Cerebellar nuclear complex (tissue), 1 donor: ENCODE measurements at places on chromosomes 5 and 9.

GRCh38 chr5:109863752-109864151 is 174.0 kb downstream of the MAN2A1 start:
- DNase-seq = no peak

GRCh38 chr9:28782630-28783029 is 1209.3 kb upstream of the C9orf72 start:
- no peak for DNase-seq

DNA sequence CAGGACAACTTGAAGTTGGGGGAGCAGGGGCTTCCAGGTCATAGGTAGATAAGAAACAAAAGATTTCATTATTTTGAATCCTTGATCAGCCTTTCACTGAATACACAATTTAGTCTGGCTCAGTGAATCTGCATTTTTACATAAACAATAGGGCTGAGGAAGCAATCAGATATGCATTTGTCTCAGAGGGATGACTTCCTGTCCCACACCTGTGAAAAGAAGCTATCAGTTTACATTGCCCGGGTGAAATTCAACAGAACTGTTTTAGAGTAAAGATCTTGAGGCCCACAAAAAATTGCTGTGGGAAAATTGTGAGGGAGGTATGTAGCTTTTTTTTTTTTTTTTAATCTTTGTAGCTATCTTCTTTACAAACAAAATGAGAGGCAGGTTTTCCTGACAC is 38.3 kb downstream of the DNAJB5 start:
- no peak for DNase-seq

GRCh38 chr9:101705135-101705661 is 33.2 kb downstream of the GRIN3A start:
- no peak for DNase-seq

- no peak for DNase-seq
Measured at GRCh38 chr9:70303268-70303667, 44.5 kb downstream of the SMC5 start.

GRCh38 chr5:171660434-171660833 is 125.2 kb upstream of the SMIM23 start:
- no peak for DNase-seq

- DNase-seq = no peak
Measured at GRCh38 chr9:36164989-36165388, 4.2 kb upstream of the CCIN start.

GRCh38 chr5:20611620-20612019 is 623.6 kb upstream of the CDH18 start:
- no peak for DNase-seq

DNA sequence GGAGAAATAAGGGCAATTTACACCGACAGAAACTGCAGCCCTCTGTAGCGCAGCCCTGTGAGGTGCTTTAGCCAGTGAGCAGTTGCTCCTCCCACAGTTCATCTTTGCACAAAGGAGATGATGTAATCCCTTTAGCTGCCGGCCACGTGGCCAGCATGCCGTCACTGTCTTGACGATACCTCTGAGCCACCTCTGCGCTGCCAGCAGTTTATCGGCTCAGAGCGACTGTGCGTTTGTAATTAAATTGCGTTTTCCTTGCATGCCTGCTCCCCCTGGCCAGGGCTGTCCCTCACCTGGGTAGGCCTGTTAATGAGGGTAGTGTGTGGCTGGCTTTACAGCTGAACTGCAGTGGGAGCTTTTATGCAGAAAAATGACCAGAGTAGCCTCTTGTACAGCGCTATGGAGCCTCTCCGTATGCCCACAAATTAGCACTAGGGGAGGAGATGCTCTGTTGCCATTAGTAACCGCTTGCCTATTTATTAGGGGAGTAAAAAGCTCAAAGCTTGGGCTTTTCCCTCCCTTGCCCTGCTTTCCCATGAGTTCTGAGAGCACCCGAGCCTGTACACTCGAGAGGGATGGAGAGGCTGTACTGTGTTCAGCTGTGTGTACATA is 107.0 kb downstream of the TRIO start:
- DNase-seq = peak; percentile 87

GRCh38 chr9:114611516-114612271 is 603 bp downstream of the TMEM268 start:
- no peak for DNase-seq

DNA sequence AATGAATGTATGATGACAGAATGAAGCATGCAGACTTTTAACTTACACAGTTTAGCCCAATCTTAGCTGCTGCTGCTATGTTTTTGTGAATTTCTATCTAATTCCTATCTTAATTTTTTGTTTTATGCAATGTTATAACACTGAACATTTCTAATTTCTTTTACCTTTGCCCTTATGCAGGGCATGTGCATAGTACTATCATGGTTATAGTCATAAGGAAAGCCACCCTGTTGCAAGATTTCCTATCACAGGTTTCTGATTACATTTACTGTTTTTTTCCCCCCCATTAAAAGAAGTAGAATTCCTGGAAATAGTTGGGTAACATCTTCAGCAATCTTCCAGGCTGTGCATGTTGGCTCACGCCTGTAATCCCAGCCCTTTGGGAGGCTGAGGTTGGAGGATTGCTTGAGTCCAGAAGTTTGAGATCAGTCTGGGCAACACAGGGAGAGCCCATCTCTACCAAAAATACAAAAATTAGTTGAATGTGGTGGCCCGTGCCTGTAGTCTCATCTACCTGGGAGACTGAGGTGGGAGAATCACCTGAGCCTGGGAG is 164.4 kb downstream of the KDM4C start:
- no peak for DNase-seq

DNA sequence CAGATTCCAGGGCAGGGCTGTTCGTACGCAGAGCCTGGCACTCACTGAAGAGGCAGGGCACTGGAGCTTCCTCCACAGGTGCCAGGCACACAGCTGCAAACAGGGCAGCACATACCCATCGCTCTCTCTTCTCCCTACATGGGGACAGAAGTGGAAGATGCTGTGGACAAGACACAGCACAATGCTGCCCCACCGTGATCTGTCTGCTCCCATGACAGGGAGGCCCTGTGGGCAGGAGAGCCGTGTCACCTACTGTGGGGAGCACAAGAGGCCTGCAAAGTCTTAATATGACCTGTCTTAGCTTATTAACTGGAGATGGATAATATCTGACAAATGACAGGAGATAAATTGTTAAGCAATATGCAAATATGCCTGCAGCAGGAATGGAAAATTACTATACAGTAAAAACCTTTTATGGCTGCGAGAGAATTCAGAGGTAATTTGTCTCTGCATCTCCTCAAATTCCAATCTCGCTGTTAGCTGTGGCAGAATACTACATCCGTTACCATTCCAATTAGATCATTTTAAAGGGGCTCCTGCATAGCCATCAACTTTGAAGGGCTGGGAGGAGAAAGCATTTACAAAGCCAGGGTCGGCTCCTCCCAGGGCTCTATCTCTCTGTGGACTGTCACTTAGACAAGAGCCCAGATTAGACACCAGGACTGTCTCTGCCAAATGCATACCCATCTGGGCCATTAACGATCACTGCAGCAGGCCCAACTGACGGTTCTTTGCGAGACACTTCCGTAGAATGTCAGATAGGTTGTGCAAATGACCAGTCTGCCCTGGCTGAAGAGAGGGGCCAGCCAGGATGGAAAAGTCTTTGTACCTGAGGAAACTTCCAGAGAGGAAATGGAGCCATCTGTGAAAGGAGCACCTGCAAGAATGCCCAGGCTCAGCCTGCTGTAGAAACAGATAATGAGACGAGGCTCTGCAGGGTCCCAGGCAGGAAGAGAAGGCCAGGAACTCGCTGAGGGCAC is 90.7 kb upstream of the FSTL4 start:
- no peak for DNase-seq

DNA sequence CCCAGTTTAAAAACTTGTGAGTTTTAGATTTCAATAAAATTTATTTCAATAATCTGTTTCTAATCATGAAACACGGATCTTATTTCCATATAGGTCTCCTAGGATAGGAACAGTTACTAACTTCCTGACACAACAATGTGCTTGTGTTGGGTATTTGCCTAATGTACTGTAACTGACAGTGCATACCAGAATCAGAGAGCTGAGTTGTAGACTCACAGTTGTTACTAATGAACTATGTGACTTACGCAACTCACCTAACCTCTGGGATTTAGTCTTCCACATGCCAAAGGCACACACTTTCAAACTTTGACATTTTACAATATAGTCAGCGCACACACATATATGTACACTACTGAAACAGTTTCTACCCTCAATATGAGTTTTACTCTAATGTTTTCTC is 77.7 kb downstream of the HOMER1 start:
- no peak for DNase-seq

DNA sequence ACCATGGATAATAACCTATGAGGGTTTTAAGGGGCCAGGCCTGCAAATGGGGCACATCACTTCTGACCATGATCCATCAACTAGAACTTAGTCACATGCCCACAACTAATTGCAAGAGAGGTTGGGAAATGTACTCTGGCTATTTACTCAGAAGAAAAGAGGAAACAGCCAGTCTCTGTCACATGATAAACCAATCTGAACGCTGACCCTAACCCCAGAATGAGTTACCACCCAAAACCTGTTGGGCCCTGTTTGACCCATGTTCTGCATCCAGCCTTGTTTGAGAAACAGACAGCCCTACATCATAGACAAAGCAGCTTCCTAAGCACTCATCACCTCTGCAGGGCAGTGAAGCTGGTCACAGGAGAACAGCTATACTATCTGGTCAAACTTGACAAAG is 5.8 kb downstream of the MACROH2A1 start:
- DNase-seq = no peak

DNA sequence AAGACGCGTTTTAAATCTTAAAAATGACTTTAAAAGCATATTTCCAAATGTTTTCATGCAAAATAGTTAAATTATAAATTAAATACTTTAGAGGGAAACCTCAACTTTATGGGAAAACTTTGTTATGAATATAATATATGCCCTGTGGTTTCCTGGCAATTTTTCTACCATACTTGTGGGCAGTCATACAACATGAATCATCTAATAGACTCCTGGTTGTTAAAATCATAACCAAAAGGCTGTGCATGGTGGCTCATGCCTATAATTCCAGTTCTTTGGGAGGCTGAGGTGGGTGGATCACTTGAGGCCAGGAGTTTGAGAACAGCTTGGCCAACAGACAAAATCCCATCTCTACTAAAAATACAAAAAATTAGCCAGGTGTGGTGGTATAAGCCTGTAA is 18.2 kb downstream of the ATP10B start:
- DNase-seq = no peak

- no peak for DNase-seq
Measured at GRCh38 chr5:143229896-143230675, 173.4 kb downstream of the NR3C1 start.

DNA sequence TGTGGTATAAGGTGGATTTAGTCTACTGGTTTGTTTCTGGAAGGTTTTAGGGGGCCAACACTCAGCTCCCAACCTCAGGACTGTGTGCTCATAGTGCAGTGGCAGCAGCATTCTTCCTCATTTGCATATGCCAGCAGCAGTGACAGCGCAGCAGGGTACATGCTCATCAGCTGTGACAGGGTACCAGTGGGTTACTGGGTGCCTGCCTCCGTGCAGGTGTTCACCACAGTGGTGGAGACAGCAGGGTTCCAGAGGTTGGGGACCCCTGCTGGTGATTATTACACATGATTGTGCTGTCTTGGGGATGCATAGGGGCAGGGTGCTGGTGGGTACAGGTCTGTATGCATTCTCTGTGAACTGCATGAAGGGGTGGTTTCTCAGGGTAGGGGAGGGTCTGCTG is 45.5 kb upstream of the IFNE start:
- DNase-seq = no peak

GRCh38 chr5:10243660-10244240 is 5.9 kb downstream of the ATPSCKMT start:
- no peak for DNase-seq

- DNase-seq = peak; percentile 5
Measured at GRCh38 chr5:169581580-169582227, 1.9 kb upstream of the SPDL1 start.

GRCh38 chr9:112550531-112550930 is 63.9 kb downstream of the KIAA1958 start:
- no peak for DNase-seq

DNA sequence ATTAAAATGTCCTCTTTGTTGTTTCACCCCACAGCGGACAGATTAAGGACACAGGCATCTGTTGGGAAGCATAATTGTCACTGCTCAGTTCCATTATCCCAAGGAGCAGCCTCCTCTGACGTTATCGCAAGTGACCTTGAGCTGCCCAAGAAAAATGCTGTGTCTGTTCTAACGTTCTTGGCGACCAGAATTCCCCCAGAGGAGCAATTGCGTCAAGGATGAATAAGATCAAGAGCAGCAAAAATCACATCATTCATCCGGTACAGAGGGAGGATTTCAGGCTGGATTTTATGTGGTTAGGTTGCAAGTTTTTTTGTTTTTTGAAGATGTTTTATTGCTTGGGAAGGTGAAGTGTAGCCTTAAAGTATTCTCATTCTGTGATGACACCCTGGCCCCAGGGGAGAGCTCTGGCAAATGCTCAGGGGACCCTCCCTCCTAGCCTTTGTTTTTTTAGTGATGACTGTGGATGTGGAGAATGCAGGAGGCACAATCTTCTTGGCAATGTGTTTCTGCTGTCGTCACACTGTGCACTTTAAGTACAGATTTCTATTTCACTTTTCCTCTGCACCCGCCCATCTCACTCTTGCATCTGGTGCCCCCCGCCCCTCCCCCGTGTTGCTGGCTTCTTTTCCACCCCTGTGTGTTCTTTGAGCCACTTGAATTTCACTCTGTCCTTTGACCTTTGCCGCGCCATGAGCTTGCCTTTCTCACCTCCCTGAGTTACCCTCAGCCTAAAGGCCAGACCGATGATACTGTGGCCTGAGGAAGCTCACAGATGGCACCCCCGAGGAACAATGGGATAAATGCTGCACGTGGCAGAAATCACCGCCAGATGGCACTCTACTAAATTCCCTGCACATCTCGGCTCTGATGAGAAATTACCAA is 308.5 kb downstream of the RAB3C start:
- no peak for DNase-seq

DNA sequence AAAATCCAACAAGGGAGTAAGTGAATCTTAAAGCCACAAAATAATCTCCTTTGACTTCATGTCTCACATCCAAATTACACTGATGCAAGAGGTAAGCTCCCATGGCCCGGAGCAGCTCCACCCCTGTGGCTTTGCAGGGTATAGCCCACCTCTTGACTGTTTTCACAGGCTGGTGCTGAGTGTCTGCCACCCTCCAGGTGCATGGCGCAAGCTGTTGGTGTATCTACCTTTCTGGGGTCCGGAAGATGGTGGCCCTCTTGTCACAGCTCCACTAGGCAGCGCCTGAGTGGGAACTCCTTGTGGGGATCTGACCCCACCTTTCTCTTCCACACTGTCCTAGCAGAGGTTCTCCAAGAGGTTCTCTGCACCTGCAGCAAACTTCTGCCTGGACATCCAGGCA is 1051.1 kb upstream of the CDH6 start:
- no peak for DNase-seq

DNA sequence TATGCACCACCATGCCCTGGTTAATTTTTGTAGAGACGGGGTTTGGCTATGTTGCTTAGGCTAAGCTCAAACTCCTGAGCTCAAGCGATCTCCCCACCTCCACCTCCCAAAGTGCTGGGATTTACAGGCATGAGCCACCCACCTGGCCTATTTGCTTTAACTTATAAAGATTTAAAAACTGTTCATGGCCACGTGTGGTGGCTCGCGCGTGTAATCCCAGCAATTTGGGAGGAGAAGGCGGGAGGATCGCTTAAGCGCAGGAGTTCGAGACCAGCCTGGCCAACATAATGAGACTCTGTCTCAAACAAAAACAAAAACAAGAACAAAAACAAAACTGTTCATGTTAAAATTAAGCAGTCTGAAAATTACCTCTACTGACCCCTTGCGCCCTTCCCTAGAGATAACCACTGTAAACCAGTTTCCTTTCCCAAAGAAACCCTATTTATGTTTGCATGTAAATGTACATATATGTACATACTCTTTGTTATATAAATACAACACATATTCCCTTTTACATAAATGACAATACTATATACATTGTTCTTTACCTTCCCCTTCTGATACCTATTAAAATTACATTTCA is 1.5 kb downstream of the AK6 start:
- DNase-seq = no peak
